ENCODE measurements at places on chromosomes 2 and 18.

DNA sequence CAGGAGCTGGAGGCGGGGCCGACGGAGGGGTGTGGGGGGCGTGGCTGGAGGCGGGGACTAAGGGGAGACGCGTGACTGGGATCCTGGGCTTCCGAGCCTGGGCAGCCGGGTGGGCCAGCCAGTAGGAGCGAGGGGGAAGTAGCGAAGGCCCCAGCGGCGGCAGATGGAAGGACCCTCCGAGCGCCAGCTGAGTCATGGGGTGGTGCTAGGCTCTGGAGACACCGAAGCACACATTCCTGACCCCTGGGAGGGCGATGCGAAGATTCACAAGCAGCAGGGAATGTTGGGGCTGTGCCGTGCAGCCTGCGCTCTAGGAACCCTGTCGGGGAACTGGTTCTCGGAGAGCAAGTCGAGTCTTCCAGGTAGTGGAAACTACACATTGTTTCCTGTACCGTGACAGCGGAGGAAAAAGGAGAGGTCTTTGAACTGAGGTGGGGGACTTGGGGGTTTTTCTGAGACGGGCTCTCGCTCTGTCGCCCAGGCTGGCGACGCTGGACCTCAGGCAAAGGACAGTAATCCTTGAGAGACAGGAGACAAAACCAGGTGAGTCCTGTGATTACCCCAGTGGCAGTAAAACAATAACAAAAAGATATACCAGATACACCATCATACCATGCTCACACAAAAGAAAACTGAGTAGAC is 650 bp upstream of the AFG3L2 start:
- no peak for DNase-seq

DNA sequence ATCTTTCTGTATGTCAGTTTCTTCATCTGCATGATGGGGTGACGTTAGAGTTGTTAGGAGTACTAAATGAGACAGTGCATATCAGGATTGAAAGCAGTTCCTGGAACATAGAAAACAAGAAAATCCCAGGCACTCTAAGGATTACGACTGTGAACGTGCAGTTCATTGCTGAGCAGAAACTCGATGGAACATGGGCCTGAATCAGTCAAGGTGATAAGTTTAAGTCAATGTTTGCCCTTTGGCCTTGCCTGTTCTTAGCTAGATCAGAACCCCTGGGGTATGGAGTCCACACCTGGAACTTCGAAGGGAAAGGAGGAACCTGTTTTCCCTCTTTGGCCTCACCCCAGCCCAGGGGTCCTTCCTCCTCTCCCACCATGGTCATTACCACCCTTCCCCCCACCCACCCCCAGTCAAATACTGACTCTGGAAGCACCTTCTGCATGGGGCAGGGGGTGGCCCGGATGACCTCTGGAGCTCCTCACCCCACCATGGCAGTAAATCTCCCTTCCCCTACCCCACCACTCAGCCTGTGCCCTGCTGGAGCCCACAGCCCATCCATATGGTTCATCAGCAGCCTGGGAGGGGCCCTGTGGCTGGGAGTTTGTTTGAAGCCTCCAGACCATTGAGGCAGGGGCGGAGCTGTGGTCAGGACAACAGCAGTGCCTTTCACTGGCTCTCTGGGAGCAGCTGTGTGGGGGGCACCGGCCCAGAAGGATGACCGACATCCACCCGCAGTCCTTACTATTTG is 164.1 kb downstream of the SMAD7 start:
- no peak for DNase-seq

GRCh38 chr2:117718048-117718447 is 96.4 kb upstream of the DDX18 start:
- no peak for DNase-seq

DNA sequence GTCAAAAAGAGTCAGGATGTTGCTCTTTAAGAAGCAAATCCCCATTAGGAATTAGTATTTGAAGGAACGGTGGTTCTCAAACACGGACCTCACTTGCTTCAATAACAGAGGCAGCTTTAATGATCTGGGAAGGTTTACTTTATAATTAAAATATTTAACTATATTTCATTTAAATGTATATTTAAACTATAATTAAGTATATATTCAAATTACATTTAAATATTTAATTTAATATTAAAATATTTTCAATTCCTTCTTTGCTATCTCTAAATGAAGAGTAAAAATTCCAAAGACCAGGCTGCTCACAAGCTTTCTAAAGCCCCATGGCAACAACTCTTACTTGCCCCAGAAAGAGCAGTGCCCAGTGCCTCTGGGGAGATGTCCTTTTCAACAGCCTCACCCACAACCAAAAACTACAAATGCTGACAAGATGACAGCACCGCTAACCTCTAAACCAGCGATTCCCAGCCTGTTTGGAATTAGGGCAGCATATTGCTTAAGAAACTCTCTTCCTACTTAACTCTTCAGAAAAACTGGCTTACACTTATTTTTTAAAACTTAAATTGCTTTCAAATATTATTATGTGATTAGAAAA is 62.9 kb upstream of the POU3F3 start:
- no peak for DNase-seq

GRCh38 chr2:41169744-41170143 is 717.9 kb upstream of the SLC8A1 start:
- DNase-seq: no peak

- no peak for DNase-seq
Observed at GRCh38 chr2:190343089-190343535, 277 bp upstream of the INPP1 start.

Data from NCI-H774 (cell line).